Right hindlimb (tissue), 1 donor: ENCODE measurements at places on chromosomes 11 and 22.

- DNase-seq = no peak
Observed at GRCh38 chr11:113131036-113131775, 170.0 kb downstream of the NCAM1 start.

GRCh38 chr11:10324474-10324873 lies 19.6 kb downstream of the ADM start:
- DNase-seq = no peak

DNA sequence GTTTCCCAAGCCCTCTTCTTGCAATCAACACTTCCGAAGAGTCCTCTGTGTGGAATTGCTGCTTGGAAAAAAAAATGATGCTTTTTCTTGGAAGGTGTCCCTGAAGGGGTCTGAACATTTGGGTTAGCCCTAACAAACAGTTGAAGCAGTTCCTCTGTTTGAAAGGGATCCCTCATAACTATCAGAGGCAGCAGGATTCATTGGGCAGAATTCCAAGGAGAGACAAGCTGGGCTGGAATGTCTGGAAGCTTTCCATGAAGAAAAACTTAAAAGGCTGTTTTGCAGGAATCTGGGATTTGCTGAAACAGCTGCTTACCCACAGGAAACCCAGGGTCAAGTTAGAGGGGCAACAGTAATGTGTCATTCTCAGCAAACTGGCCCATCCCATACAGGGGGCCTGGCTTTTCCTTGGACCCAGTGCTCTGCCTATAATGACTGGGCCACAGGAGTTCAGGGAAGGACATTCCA lies 3.1 kb downstream of the CSNK2A3 start:
- DNase-seq = peak; percentile 78

GRCh38 chr22:33922349-33922681 lies 2.0 kb upstream of the LARGE1 start:
- DNase-seq = peak; percentile 45

DNA sequence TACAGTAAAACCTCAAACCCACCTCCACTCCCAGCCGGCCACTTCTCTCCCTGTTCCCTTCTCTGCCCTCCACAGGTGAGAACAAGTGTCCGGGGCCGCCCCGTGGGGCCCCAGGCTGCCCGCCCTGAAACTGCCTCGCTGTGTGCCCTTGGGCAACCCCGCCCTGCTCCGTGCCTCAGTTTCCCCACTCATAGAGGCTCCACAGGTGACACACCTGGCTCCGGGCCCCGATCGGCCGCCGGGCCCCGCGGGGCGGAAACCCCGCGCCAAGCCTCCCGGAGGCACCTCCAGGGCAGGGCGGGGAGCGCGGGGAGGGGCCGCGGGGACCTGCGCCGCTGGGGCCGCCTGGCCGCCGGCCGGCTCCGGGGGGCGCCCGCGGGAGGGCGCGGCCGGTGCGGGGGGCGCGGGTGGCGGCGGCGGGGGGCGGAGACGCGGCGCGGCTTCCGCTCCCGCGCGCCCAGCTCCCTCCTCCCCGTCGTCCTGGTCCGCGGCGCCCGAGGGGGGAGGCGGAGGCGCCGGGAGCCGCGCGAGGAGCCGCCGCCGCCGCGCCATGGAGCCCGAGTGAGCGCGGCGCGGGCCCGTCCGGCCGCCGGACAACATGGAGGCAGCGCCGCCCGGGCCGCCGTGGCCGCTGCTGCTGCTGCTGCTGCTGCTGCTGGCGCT lies at the start of gene LRP5:
TSS of gene LRP5 (plus strand) at position 475 of the 663 bp plus-strand sequence. CDS start at position 599, 124 bp downstream.
- DNase-seq = peak; percentile 39

GRCh38 chr11:119629834-119630624 lies 99.0 kb downstream of the NECTIN1 start:
- DNase-seq = no peak

DNA sequence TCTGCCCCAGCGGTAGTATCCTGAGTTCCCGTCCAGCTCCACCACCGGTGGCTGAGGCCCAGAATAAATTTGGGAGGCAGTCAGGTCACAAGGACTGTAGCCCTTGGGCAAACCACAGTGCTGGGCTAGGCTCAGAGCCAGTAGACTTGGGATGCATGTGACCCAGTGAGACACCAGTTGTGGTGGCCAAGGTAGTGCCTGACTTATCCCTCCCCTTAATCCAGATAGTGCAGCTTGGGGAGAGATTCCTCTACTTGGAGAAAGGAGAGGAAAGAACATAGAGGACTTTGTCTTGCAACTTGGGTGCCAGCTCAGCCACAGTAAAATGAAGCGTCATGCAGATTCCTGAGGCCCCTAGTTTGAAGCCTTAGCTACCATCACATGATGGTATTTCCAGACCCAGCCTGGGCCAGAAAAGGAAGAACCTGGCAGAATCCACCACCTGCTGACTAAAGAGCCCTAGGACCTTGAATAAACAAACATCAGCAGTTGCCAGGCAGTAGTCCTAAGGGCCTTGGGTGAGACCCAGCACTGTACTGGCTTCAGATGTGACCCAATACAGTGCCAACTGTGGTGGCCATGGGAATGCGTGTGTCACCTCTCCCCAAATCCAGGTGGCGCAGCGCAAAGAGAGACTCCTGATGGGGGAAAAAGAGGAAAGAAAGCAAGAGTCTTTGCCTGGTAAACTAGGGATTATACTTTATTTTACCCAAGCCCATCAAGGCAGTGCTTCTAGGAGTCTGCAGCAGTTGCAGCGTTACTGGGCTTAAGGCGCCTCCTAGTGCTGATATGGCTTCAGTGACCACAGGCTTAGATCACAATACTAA lies 17.0 kb upstream of the DDX10 start:
- peak; percentile 66 for DNase-seq

- no peak for DNase-seq
Observed at GRCh38 chr11:18000760-18001159, 12.1 kb downstream of the SERGEF start.

GRCh38 chr22:23184100-23184763 lies 3.9 kb downstream of the BCR start:
- no peak for DNase-seq

- DNase-seq = no peak
Observed at GRCh38 chr11:57302489-57302888, 22.3 kb downstream of the TNKS1BP1 start.

DNA sequence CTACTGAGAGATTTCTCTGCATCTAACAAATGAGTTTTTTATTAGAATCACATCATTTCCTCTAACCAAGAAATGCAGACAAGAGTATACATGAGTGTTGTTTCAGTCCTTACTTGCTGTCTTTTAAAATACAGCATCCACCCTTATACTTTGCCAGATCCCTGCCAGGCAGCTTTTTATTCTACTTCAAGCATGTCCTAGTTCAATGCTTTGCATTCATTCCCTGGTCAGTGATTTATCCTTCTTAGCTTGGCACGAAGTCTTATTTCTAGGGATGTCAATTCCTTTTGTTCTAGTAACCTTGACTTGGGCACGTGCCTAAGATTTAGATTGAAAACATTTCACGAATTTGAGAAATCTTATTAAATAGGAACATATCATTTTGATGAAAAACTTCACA lies 307.2 kb upstream of the MPPED2 start:
- DNase-seq = no peak
